M059J (cell line): ENCODE measurements at places on chromosomes 7 and 10. TPM values are rescaled to one million over a fixed set of nuclear protein-coding genes. Genes with fewer than 3 reads are reported as not detected.

The CACNA2D1 gene
- total RNA-seq, result 3.1 and 8.3 TPM in 2 replicates

The HOXA11 gene
- 0.79 and 1.1 TPM in 2 replicates for total RNA-seq

The CALHM3 gene
- 0.39 TPM in 1 of 2 replicates, not detected in the other for total RNA-seq

The GRM3 gene
- total RNA-seq, result not detected in 2 replicates

The AQP1 gene
- 0.62 and 0.74 TPM in 2 replicates for total RNA-seq

The RASA4B gene
- 0.84 TPM in 1 of 2 replicates, not detected in the other for total RNA-seq

The CCZ1 gene
- total RNA-seq, result 92.8 and 114 TPM in 2 replicates

The OR2A5 gene
- not detected in 2 replicates for total RNA-seq

The ACSM6 gene
- not detected in 2 replicates for total RNA-seq

The FAM237B gene
- total RNA-seq, result not detected in 2 replicates

The MAP3K8 gene
- 0.76 and 3.3 TPM in 2 replicates for total RNA-seq

The GRID1 gene
- not detected in 2 replicates for total RNA-seq

The GPR141 gene
- not detected in 2 replicates for total RNA-seq

The CYP3A7 gene
- not detected in 2 replicates for total RNA-seq

The RARRES2 gene
- total RNA-seq, result 1.1 and 1.7 TPM in 2 replicates

The COL1A2 gene
- 587 and 961 TPM in 2 replicates for total RNA-seq

The LRRC17 gene
- total RNA-seq, result 84.3 and 108 TPM in 2 replicates

The GNAT3 gene
- 0.12 and 1.6 TPM in 2 replicates for total RNA-seq

The PLXNA4 gene
- 6.0 and 6.2 TPM in 2 replicates for total RNA-seq

The LLCFC1 gene
- total RNA-seq, result not detected in 2 replicates

The GPR15LG gene
- total RNA-seq, result not detected in 2 replicates

The PNLIPRP3 gene
- total RNA-seq, result not detected in 2 replicates

The CCDC7 gene
- total RNA-seq, result 1.1 and 1.8 TPM in 2 replicates

The A1CF gene
- not detected in 2 replicates for total RNA-seq

The THSD7A gene
- total RNA-seq, result 3.1 and 5.2 TPM in 2 replicates

The OLAH gene
- 0.52 TPM in 1 of 2 replicates, not detected in the other for total RNA-seq

The RADIL gene
- total RNA-seq, result not detected in 2 replicates

The FAM131B gene
- 0.79 and 1.5 TPM in 2 replicates for total RNA-seq

The CALN1 gene
- not detected in 2 replicates for total RNA-seq

The LRRN3 gene
- 5.9 and 7.8 TPM in 2 replicates for total RNA-seq

The CYP3A5 gene
- total RNA-seq, result 0.05 and 0.15 TPM in 2 replicates

The SLC35B4 gene
- 20.5 and 24.0 TPM in 2 replicates for total RNA-seq

The TAS2R5 gene
- total RNA-seq, result 0.30 TPM in 1 of 2 replicates, not detected in the other

The MYL10 gene
- not detected in 2 replicates for total RNA-seq

The AKR1D1 gene
- not detected in 2 replicates for total RNA-seq
